ENCODE measurements at places on chromosomes 3 and 15.
A peak's percentile ranks its signal among the peaks of the same experiment; 100 is the strongest.

DNA sequence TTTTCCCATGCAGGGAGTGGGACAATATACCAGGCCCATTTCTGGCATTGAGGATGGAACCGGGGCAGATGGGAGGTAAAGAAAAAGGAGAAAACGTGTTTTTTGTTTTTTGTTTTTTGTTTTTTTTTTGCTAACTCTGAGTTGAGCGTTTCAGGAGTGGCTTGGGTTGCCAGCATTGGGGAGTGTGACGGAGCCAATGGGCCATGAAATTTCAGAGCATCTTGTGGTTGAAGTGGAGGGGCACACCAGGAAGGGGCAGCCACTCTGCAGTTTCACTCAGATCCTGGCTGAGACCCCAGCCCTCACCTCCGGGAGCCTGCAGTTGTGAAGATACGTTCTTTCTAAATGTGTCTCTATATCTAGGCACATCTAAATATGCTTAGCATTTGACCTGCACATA lies 240.5 kb downstream of the TLE3 start:
- no peak for DNase-seq

- DNase-seq, result no peak
Measured at GRCh38 chr3:197926418-197926817, 23.6 kb upstream of the RPL35A start.

DNA sequence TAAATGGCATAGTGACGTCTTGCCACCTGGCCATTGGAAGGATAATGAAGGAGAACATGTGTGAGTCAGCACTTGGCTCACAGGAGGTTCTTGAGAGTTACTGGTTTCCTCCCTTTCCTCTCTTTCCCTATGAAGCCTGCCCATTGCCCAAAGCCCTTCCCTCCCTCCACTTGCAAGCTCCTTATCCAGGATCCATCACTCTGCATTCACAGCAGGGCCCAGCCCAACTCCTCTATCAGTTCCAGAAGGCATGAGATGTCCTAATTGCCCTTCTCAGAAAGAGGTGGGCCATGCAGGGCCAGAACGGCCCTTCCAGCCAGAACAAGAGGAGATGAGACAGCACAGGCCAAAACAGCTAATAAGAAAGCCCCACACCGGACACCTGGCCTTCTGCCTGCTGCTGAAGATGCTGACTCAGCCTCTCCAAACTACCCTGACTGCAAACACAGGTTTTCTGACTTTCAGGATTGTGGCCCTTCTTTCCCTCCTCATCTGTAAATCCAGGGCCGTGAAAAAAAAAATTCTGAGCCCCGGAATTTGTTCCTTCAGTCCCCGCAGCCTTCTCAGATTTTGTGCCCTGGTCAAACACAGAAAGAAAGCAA lies 29.7 kb downstream of the HAPLN3 start:
- no peak for DNase-seq

- no peak for DNase-seq
Measured at GRCh38 chr3:150409512-150410310, 1.6 kb downstream of the TSC22D2 start.

GRCh38 chr3:171849617-171850319 lies 6.6 kb downstream of the TMEM212 start:
- DNase-seq, result no peak

GRCh38 chr15:67085237-67085817 lies 19.9 kb downstream of the SMAD3 start:
- no peak for DNase-seq

DNA sequence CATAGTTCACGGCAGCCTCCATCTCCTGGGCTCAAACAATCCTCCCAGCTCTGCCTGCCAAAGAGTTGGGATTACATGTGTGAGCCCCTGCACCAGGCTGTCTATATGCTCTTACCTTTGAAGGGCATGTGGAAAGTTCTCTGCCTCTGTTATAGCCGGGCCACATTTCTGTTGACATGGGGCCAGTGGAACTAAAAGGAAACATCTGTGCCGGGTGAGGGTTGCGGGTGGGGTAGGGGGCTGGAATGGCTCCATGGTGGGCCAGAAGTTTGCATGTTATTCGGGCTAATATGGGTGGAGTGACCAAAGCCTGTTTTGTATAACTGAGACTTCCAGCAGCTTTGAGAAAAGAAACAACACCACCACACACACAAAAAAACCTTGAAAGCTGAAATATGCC lies 8.3 kb upstream of the CLEC3B start:
- DNase-seq, result no peak

DNA sequence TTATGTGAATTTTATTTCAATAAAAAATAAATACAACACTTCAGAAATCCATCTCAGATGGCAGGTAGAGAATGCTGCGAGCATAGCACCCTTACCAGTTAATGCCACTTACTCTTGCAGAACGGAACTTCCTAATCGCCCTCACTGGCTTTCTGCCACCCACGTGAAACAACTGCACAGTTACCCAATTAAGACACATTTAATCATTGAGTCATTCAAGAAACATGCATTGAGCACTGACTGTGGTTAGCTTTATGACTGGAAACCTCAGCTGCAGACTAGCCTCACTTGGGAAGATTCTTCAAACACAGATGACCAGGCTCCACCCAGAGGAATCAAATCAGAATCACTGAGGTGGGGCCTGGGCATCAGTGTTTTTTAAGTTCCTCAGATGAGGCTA lies 5.6 kb upstream of the MFGE8 start:
- peak; percentile 96 for DNase-seq

DNA sequence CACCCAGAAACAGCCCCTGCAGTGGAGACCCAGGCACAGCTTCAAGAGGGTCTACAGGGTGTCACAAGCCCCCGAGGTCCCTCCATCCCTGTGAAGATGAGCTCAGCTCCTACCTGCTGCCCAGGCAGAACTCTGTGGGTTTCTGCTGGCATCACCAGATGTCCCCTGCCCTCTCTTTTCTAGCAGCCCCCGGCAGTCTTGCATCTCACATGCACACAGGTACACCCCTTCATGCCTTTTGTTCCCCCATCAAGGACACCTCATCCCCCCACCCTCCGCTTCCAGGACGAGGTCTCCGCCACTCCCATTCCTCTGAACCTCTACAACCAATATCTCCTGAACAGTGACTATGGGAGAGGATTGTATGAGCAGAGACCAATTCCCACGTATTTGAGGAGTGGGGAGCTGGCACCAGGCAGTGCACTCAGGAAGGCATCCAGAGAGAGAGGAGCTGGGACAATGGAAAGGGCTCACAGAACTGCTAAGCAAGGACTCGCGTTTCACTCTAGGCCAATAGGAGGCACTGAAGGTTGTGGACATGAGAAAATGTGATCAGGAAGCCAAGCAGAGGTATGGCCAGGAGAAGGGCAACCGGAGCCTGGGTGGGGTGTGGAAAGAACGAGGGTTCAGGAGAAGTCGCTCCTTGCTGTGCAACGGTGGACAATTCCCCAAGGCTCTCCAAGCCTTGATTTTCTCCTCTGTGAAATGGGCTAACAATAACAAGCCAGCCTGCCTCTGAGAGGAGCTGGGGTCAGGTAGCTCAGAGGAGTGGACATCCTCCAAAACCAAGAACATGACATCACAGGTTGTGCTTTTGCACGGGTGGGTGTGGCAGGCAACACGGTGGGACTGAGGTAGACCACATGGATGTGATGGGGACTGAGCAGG lies 115.2 kb downstream of the CHSY1 start:
- DNase-seq, result no peak

DNA sequence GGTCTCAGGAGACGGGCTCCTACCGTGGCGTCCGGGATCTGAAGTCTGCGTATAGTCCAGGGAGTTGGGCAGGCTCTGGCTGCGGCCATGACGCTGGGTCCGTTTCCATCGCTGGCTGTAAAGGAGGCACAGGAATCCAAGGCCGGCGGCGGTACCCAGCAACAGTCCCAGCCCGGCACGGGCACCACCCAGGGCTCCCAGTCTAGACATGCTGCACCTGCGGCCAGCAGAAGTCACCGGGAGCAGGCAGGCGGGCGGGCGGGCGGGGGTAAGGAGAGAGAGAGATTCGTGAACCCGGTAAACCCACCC lies 526 bp downstream of the RMDN3 start:
- no peak for DNase-seq

GRCh38 chr3:124207873-124208485 lies 216.1 kb upstream of the ROPN1 start:
- DNase-seq, result no peak

DNA sequence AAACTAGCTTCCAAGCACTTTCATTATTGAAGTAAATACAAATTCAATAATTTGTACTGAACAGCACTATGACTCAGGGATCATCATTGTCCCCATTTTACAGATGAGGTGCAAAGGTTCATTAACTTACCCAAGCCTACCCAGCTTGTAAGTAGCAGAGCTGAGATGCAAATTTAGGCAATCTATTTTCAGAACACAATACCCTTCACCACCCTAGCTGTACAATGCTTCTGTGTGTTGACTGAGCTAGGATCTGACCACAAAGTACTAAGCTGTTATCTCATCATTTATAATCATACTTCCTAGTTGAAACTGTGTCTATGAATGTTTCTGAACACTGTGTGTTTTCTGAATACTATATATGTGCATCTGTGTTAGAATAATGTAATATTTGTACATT lies 3.2 kb upstream of the ILDR1 start:
- no peak for DNase-seq

GRCh38 chr15:95559875-95560394 lies 770.6 kb upstream of the NR2F2 start:
- DNase-seq, result peak; percentile 83

DNA sequence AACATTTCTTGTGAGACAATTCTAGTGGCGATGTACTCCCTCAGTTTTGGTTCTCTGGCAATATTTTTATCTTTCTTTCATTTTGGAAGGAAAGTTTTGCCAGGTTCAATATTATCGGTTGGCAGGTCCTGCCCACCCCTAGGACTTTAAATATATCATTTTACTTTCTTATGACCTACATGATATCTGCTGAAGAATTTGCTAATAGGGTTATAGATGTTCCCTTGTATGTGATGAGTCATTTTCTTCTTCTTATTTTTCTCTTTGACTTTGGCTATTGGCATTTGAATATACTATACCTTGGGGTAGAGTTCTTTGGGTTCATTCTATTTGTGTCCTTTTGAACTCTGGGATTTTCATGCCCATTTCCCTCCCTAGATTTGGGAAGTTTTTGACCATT lies 89.7 kb downstream of the GMNC start:
- no peak for DNase-seq

- DNase-seq, result no peak
Measured at GRCh38 chr15:84908564-84908963, 24.1 kb downstream of the SLC28A1 start.

GRCh38 chr15:62362608-62363007 lies 197.5 kb upstream of the C2CD4B start:
- no peak for DNase-seq

GRCh38 chr15:80787316-80787715 lies 8.1 kb downstream of the CEMIP start:
- no peak for DNase-seq

DNA sequence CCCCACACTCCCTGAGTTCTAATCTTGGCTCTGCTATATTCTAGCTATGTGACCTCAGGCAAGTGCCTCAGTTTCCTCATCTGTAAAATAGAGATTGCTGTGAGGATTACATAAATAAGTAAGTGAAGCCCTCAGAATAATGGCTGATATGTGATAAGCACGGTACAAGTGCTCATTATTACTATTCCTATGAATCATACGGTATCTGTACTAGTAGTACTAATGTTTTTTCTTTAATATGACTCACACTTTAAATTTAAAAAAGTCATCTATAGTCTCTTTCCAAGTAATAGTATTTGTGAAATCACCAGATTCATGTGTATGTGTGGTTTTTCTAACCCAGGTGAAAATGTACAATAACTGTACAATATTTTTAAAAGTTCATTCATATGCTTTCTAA lies 58.7 kb downstream of the CLDN11 start:
- DNase-seq, result no peak

DNA sequence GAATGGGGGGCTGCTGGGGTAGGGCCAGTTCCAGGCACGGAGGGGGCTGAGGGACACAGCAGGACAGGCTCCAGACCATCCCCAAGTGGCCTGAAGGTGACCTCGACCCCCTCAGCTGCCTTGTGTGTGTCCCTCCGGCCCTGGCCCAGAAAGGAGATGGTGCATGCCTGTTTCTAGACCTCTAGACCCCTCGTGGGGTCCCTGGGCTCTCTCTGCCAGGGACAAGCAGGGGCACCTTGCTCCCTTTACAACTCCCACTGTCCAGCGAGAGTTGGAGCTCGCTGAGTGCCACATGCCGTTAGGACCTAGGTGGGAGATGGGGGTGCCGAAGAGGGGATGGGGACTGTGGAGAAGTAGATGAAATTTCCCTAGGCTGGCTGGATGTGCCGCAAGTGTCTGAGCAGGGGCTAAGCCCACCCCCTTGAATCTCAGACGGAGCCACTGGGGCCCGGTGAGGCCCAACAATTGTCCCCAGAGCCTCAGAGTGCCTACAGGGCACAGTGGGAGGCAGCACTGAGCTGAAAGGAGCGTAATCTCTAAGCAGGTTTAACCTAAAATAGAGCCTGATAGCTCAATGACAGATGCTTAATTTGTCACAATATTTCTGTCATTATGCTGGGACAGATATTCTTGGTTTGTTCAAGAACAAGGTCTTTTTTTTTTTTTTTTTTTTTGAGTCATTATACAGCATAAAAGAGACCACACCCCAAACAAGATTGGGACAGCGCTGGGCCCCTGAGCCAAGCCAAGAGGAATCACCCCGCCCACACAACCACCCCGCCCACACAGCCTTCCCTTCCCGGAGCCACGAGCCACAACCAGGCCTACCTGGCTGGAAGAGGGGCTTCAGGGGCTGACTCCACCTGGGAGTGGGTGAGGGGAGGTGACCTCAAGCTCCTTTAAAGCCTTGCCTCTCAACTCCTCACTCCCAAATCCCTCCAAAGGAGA lies 23.6 kb upstream of the KLF13 start:
- DNase-seq, result no peak

- no peak for DNase-seq
Measured at GRCh38 chr3:12229146-12229851, 59.6 kb upstream of the PPARG start.

GRCh38 chr3:9448071-9448470 lies 50.7 kb downstream of the SETD5 start:
- no peak for DNase-seq

- no peak for DNase-seq
Measured at GRCh38 chr15:97446138-97446537, 514.4 kb upstream of the ARRDC4 start.

- no peak for DNase-seq
Measured at GRCh38 chr3:188279502-188280335, 125.8 kb downstream of the LPP start.

- DNase-seq, result no peak
Measured at GRCh38 chr3:82229397-82229796, 468.0 kb upstream of the GBE1 start.

- DNase-seq, result no peak
Measured at GRCh38 chr15:51681303-51681963, at the start of gene SCG3. Gene SCG3, plus strand, starts transcription at chr15:51681503. Its CDS starts 253 bp downstream, at chr15:51681756.

DNA sequence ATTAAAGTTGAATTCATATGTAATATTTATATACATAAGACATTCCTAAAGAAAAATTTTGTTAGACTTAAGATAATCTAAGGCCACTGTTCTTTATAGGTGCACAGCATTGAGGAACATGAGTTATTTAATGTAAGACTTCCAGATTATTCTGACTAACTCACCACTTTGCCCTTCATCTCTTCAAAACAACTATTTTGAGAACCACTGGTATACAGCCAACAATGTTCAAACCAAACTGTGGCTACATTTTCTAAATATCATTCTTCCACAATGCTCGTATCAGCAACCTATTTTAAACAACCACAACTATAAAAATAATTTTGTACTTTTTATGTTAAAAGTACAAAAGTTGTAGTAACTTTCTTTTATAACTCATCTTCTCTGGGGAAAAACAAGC lies 199.8 kb upstream of the ALCAM start:
- no peak for DNase-seq
